AG10803 (cell line): ENCODE measurements at places on chromosomes 4 and X.

- no peak for DNase-seq
These were observed 1898.4 kb downstream of the STIM2 start for GRCh38 chr4:28759064-28759463.

GRCh38 chrX:26411045-26411444 is 195.1 kb downstream of the MAGEB5 start:
- DNase-seq = no peak

- DNase-seq = no peak
These were observed 5.8 kb downstream of the TSC22D3 start for GRCh38 chrX:107769581-107770317.

DNA sequence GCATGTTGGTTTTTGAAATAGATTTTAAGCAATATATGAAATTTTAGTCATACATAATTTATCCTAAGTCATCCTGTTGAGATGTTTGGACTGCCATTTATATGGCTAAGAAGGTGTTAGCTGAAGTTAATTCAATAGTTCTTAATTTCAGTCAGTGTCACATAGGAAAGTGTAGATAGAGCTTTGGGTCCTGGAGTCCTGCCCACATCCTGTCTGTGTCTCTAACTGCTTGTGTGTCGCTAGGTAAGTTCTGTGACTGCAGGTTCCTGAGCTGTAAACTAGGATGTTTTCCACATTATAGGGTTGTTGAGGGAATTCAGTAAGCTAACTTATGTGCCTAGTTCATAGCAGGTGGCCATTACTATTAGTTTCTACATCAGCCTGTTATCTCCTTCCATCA is 20.7 kb downstream of the OFD1 start:
- DNase-seq = no peak

- DNase-seq = peak; percentile 32
These were observed 216.8 kb downstream of the IL15 start for GRCh38 chr4:141853091-141853764.

DNA sequence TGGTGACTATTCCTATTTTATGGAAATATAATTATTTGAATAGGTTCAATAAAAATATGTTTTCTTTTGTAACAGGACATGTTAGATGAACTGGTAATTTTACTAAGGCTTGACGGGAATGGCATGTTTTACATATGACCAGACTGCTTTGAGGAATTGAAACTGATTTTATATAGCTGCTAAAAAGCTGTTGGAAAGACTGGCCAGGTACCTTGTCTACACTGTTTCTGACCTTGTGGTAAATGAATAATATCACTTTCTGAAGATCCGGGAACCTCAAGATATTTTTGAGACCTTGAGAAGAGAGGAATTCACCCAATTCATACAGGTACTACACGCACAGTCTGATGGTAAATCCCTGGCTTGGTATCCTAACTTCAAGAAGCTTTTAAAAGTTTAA is 42.1 kb upstream of the USP46 start:
- DNase-seq = no peak

DNA sequence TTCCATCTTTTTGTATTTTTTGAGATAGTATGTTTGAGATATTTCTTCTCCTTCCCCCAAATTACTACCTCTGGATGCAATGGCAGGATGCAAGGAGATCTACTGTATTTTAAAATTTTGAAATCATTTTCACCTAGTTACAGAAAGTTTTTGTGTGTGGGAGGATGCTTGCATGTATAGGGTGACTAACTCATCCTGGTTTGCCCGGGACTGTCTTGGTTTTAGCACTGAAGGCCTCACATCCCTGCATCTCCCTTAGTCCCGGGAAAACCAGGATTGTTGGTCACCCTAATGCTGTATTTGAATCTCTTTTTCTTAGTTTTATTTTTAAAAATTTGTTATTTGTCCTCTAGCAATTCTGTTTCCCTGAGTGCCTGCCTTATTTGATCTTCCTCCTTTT is 12.1 kb downstream of the SUPT20HL2 start:
- DNase-seq = no peak

DNA sequence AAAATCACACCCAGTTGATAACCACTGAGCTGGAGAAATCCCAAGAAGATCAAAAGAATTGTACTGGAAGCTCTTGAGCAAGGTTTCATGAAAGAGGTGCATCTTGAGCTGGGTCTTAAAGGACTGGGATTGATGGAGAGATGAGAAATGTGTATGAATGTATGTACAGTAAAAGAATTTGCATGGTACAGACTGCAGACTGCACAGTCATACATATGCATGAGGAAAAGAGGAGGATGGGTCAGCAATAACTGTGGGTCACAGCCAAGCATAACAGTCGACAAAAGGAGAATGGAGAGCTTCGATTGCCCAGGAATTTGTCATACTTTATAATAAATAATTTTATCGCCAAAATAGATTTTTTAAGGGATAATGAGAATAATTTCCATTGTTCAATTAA is 4.8 kb upstream of the RELL1 start:
- DNase-seq = no peak

- DNase-seq = no peak
These were observed 109.0 kb upstream of the ATOH1 start for GRCh38 chr4:93719552-93719951.

DNA sequence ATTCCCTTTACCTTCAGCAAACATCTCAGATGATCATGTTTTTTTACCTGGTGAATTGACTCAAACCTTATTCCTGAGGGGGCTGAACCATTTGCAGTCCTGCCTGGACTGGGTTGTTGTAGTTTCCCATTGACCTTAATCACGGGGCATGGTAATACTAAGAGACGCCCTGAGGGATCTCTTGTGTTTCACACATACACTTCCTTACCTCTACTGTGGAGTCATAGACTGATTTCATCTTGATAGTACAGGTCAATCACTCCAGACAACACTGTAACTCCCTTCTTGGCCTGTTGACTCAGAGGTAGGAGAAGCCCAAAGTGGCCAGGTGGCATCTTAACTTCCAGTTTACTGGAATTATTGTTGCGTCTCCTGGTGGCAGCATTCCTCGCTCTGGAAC is 1064.0 kb upstream of the PCDH10 start:
- no peak for DNase-seq

- DNase-seq = no peak
These were observed 1395.7 kb downstream of the PCDH18 start for GRCh38 chr4:136136601-136137000.

- peak; percentile 2 for DNase-seq
These were observed 127.7 kb downstream of the ASB9 start for GRCh38 chrX:15142084-15142715.

- no peak for DNase-seq
These were observed 12.5 kb upstream of the HSFX4 start for GRCh38 chrX:149916745-149917392.

GRCh38 chrX:79604364-79604763 is 237.2 kb upstream of the ITM2A start:
- DNase-seq = no peak

- DNase-seq = peak; percentile 20
These were observed 609.3 kb downstream of the FSTL5 start for GRCh38 chr4:161554372-161554990.

- no peak for DNase-seq
These were observed 25.1 kb upstream of the PRDM8 start for GRCh38 chr4:80172203-80172602.

DNA sequence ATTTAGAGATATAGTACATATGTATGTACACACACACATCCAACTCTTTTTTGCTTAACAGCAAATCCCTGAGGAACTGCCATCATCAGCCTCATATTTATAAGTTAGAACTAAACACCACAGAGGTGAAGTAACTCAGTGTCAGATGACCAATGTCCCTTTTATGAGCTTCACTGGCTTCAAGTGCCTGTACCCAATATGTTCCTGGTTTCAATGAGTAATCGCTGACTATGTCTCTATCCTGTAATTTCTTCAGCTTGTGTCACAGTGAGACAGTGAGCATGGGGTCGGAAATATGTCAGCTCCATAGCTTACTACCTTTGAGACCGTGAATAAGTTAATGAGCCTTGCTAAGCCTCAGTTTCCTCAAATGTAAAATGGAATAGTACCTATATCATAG is 136.2 kb upstream of the RASGEF1B start:
- DNase-seq = no peak

DNA sequence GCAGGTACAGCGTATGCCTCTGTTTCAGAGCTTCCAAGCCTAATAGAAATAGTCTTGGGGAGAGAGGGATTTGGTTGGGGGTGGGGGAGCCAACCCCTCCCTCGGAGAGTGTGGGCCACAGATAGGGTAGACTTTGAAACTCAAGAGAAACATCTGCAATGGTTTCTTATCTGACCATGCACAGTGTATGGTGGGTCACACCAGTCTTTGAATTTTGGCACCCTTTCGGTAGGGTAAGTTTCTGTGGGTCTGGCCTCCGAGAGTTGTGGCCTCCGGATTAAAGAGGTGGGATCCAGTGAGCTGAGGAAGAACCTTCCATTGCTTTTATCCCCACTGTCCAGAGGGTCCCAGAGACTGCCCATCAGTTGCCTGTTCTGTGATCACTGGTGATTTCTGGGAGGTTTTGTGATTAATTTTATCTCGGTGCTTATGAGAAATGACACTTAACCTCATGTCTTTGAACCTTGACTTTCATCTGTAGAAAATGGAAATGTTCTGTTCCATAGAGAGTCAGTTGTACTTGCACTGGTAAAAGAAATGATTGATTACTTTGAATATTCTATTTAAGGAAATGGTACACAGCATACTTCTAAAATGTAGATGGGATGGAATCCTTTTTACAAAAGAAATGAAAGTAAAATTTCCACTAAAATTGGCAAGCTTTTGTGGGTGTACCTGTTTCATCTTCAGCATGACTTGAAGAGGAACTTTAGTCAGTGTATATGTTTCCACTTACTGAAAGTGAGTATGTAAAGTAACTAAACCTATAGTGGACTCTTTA is 62.7 kb downstream of the TMEM131L start:
- no peak for DNase-seq

GRCh38 chr4:26406346-26406975 is 83.8 kb downstream of the CCKAR start:
- peak; percentile 22 for DNase-seq

GRCh38 chr4:132333724-132334047 is 815.4 kb upstream of the PCDH10 start:
- no peak for DNase-seq

DNA sequence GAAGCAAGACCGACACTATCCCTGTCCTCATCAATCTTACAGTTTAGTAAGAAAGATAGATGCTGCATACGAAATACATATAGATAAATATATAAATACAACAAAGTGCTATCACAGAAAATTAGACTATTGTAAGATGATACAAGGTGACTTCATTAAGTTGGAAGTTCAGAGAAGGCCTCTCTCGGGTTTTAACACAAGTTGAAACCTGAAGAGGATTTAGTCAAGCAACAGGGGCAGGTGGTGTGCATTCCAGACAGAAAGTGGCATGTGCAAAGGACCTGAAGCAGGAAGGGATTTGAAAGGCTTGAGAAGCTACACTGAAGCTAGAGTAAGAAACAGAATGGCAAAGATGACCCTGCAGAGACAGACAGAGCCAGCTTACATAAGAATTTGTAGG is 36.5 kb downstream of the USP46 start:
- DNase-seq = no peak

DNA sequence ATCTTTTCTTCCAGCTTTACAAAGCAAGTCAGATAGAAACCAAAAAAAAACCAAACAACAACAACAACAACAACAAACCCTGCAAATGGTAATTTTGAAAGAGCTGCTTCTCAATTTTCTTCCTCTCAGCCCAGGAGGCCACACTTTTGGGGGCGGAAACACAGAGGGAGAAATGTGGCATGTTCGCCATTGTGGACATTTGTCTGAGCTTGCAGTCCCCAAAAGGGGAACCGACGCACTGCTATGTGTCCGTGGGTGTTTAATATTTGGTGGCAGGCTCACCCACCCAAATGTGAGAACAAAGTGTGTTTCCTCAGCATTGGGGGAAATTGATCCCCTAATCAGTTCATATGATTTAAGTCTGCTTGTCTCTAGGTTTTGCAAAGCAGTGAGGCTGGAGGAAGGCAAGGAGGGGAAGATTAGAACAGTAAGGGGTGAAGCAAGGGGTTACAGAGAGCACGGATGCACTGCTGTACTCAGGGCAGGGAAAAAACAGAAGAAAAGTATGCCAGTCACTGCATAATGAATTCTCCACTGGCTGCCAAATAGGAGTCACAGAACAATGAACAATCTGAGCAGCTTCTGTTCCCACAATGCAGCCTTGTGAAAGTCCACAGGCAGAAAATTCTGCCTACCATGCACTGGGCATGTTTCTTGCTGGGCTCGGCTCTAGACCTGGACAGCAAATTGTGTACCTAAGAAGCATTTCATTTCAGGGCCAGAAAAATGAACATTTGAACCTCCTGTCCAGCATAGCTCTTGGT is 74.7 kb upstream of the GPM6B start:
- DNase-seq = no peak

DNA sequence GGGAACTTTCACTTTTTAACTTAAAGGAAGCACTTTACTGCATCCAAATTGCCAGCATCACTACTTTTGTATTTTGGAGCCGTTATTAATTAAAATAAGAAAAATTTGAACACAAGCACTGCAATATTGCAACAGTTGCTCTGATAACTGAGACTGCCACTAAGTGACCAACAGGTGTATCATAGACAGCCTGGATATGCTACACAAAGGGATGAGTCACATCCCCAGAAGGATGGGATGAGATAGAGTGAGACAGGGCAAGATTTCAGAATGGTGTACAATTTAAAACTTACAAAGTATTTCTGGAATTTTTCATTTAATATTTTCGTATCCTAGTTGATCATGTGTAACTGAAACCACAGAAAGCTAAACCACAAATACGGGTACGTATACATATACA is 204.1 kb downstream of the MAPK10 start:
- no peak for DNase-seq

DNA sequence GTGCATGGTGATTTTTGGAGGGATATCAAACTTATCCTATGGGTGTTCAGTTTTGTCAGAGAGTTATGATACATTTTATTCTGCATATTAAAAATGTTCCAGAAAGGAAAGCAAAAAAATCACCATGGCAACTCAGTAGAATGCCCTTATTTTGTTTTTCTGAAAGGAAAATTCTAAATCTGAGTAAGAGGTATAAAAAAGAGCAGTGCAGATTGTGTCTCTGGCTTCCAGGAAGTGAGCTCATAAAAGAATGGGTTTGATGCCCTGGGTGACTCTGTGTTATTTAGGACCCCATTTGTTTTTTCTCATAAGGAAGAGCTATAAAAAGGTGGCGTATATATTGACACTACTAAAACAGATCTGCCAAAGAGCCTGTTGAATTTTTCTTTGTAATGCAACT is 128.8 kb downstream of the UCHL1 start:
- DNase-seq = no peak

DNA sequence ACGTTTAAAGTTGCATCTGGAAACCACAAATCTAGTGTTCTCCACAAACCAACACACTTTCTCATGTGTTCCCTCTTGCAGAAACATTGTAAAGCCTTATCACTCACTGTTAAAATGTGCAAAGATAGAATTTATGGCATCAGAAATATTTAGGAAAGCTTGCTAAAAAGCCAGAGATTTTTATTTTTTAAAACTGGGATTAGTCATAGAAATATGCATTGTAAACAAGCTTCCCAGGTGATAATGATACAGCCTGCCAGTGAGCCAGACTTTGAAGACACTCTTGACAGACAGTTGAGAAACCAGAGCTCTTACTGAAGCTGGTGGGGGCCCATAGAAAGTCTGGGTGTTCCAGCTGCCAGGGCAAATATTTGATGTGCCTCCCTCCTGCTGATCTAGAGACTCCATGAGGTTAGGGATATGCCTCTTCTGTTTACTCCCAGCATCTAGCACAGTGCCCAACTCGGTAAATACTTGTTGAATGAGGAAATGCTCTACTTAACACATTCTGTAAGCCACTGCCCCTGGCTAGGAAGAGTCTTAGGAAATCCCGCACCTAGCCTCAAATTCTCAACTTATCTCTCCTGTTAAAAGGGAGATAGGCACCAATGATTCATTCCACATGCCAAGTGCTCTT is 179.0 kb upstream of the RASGEF1B start:
- no peak for DNase-seq

GRCh38 chr4:15690020-15690809 is 8.6 kb downstream of the FAM200B start:
- peak; percentile 90 for DNase-seq
